ENCODE measurements at places on chromosomes 1 and 21.

DNA sequence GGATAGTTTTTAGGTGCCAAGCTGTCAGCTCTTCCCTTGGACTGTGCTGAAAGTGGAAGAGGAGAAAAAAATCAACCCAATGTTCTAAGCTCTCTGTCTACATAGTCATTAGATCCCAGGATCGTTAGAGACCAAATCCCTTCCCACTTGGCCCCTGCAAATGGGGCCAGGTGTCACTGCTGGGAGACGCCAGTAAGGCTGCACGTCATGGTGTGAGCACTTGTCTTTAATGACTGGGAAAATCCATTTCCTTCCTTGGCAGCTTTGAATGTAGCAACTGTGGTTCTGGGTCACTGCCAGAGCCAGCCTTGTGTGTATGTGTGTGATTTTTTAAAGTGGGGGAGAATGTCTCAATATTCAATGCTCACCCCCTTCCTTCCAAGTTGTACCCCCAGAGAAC, 59.9 kb downstream of the MAN1C1 start:
- no peak for DNase-seq

- no peak for DNase-seq
Measured at GRCh38 chr1:214380986-214381695, 100.2 kb downstream of the SMYD2 start.

GRCh38 chr21:42319851-42320572, 4.8 kb upstream of the TFF3 start:
- no peak for DNase-seq

GRCh38 chr1:116538544-116538943, 32.3 kb downstream of the CD58 start:
- peak; percentile 39 for DNase-seq

DNA sequence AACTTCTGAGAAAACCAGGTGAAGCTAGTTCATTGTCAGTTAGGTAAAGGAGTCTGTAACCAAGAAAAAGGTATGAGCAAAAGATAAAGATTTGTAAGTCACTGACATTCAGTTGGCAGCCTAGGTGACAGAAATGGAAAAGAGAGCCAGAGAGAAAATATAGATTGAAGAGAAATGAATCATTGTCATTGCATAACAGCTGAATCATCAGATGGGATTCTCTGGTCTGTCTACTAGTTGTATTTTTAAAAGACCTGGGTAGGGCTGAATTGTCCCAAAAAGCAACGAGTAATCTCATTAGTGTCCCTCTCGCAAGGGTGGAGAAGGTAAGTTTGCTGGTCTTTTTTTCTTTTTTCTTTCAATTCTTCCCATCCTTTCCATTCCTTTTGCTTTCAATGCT, 36.6 kb downstream of the PTGS2 start:
- no peak for DNase-seq

DNA sequence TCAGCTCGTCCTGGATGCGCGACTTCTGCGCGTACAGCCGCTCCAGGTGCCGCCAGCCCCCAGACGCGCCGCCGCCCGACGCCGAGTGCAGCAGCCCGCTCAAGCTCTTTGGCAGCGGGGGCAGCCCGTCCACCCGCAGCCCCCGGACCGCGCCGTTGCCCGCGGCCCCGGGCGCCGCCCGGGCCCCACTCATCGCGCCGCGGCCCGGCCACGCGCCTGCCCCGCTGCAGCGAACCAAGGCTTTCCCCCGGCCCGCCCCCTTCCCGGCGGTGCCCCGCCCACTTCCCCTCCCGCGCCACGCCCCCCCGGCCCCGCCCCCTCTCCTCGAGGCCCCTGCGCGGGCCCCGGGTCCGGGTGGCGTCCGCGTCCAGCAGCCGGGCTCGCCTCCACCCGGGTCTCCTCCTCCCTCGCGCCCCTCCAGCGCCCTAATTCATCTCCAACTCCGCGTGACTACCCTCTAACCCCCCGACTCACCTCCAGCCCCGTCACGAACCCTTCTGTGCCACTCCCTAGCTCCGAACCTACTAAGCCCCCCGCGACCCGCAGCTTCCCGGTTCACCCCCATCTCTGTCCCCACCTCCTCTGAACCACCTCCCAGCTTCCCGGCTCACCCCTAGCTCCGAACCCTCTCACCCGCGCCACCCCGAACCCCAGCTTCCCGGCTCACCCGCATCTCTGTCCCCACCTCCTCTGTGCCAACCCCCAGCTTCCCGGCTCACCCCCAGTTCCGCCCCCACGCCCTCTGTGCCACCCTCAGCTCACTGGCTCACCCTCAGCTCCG, at the start of gene FAM89A:
Gene FAM89A (minus strand): TSS at position 236 of the 781 bp plus-strand sequence. CDS start 43 bp downstream, at position 193.
- peak; percentile 78 for DNase-seq

DNA sequence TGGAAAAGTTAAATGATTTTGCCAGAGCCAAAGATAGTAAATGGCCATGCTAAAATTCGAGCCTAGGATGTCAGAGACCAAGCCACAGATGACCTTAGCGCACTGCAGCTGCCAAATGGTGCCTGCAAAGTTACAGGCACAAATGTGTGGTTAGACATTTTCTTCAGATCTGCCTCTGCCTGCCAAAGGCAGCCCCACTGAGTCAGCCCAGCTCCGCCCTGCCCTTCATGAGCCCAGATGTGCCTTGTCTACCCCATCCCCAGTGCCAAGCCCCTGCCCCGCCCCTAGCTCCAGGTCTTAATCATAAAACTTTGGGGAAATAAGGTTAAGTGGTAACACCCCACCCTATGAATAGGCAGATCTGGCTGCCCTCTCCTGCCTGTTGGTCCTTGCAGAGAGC, 105.9 kb downstream of the DTL start:
- no peak for DNase-seq

DNA sequence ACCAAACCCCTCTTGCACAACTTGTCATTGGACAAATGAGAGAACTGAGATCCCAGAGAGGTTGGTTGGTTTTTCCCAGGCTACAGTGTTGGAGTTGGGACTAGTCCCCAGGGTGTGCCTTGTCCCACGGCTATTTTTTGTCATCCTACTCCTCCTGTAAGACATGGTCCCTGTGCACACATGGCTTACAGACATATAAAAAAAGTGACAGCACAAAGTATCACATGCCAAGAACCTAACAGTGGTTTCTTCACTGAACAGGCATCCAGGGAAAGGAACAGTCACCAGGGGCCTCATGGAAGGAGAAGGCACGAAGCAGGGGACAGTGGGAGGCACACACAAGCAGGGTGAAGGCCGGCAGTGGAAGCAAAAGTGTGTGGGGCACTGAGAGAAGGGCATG, 36.5 kb downstream of the SERBP1 start:
- no peak for DNase-seq

- no peak for DNase-seq
Measured at GRCh38 chr1:241557031-241557430, 24.9 kb downstream of the KMO start.

DNA sequence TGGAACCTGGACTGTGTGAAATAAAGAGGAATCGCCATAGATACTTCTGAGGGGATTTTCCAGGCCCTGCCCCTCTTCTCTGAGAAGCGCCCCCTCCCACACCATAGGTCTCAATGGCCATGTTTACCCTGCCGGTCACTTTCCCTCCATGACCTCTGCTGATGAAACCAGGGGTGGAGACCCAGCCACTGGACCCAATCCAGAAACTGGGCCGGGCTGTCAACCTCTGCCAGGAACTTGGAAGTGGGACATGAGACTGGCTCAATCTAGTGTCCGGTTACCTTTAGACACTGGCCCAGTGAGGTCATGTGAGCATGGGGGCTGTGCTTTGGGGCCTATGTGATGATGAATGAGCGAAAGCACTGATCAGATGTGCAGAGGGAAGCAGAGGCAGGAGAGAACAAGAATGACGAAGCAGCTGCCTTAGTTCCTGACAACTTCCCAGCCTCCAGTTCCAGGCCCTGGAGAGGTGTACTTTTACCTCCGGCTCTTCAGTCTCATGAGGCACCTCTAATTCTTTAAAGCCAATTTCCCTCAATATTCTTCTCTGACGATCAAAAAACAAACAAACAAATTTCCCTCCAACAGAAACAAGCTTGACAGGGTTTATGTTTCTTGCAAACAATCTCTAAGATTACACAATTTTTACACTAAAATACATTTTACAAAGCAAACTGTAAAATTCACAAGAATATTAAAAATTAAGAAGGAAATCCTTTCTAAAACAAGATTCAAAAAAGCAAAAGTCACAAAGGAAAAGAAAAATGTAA, 4.9 kb downstream of the ASAP3 start:
- DNase-seq = no peak

GRCh38 chr1:67306547-67306946, 1.1 kb upstream of the IL12RB2 start:
- DNase-seq = no peak

DNA sequence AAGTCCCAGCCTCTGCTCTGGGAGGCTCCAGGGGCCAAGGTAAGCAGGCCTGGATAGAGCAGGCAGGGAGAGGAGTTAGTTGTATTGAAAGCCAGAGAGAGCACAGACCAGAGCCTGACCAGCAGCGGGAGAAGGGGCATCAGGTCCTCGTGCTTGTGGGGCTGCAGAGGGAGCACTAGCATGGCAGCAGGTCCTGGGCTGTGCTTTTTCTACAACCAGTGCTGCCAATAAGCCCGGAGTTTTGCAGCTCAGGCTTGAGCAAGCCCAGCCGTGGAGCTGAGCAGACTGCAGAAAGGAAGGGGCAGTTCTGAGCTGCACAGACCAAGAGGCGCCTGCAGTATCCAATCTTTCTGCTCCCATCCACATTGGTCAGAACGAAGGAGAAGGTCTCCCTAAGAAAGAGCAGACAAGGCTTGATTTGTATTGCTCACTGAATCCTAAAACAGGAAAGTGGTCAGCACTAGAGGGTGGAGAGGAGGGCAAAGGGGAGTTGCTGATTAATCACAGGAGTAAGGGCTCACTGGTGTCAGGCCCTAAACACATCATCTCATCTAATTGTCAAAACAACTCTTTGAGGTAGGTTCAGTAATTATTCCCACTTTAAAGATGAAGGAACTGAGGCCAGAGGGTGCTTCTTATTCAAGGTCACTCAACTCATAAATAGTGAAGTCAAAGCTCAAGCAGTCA, 2.7 kb downstream of the DENND2D start:
- peak; percentile 69 for DNase-seq

DNA sequence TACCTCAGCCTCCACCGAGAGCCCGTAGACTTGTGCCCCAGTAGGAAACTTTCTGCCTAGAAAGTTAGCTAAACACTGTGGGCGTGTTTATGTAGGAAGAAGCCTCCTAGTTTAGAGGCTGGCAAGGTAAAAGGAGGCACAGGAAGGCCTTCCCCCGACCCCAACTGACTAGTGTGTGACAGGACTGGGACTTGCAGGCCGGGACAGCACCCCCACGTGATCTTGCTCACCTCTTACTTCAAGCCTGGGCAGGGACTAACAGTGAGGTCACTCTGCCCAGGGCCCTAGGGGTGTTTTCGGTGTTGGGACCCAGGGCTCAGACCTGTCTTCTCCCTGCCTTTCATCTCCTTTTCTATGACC, 392 bp upstream of the TAGLN2 start:
- no peak for DNase-seq

- no peak for DNase-seq
Measured at GRCh38 chr21:29741761-29742160, 198.0 kb downstream of the GRIK1 start.

GRCh38 chr1:50023292-50024159, at the start of gene AGBL4:
Gene AGBL4 (minus strand): TSS chr1:50023954.
- peak; percentile 10 for DNase-seq

DNA sequence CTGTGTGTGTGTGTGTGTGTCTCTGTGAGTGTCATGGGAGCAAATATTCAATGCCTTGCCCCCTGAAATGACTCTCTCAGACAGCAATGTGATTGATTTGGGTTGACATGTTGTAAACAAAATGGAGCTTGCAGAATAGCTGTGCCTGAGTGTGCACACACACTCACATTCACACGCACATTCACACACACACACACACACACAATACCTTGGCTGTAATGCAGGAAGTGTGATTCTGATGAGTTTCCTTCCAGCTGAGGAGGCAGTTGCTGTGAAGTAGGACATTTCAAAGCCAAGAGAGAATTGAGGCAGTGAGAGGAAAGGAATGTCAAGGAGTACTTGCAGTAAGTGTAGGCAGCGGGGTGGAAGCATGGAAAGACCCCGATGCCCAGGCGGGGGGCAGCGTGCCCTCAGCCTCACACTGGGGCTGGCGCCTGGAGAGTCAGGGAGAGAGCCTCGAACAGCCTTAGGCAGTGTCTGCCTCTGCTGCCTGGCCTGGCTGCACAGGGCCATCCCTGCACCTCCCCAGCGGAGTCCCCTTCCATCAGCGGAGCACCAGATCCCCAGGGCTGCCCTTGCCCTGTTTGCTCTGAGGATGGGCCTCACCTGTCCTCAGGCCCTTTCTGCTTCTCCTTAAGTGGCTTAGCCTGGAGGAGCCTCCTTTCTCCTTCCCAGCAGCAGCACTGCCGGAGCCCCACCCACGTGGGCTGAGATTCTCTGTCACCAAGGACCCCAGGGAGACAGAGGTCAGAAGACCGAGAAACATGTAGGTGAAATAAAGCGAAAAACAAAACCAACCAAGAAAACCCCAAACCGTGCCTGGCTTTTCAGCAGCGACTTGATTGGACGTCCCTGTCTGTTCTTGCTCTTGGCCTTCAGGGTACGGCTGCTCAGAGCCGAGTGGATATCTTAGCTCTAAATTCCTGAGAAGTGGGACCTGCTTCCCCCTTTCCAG, 9.2 kb downstream of the VASH2 start:
- DNase-seq = no peak

DNA sequence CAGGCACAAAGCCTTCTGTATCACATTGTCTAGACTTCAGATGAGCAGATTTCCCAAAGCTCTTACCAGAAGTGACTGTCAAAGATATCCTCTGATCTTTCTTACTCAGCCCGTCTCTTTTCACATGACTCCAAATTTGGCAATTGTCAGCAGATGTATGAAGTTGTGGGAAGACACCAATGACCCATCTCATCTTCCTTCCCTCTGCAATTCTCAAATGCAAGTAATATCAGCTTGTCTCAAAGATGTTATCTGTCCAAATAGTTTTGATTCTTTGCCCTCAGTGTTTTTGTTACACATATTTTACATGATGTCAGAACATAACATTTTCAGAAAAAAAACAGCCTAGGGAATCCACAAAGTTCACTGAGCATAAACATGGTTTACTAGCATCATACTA, 45.1 kb upstream of the RGS2 start:
- DNase-seq = no peak

GRCh38 chr21:39696618-39697017, 48.4 kb upstream of the IGSF5 start:
- DNase-seq = no peak

DNA sequence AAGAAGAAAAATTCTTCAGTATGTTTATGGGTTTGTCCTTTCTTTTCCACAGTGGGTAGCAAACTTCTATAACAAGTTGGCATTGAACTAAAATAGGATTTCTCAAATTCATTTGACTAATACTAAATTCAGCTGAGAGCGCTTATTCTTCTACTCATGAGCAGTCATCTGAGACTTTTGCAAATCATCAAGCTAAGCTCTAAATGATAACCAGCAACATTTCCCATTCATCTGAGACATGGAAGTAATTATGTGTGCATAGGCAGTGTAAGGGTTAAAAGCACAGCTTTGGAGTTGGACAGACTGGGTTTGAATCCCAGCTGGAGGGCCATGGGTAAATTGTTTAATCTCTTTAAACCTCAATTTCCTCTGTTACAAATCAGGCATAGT, 18.3 kb upstream of the CNR2 start:
- DNase-seq = no peak

DNA sequence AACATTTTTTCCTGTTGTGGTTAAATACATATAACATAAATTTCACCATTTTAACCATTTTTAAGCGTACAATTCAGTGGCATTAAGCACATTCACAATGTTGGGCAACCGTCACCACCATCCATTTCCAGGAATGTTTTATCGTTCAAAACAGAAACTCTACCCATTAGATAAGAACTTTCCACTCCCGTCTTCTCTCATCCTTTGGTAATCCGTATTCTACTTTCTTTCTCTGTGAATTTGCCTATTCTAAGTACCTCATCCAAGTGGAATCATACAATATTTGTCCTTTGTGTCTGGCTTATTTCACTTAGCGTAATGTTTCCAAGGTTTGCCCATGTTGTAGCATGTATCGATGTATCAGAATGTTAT, 336.0 kb downstream of the RRAGC start:
- DNase-seq = no peak

All from CD4-positive, alpha-beta T cell treated with Interleukin-12 subunit alpha and Interleukin-12 subunit beta, for 1 hour (primary cell).